Nucleus accumbens (tissue), 56 donors: ENCODE measurements at places on chromosomes 13 and 19.

GRCh38 chr13:27274631-27275030 lies 4.0 kb downstream of the RASL11A start:
- no peak for DNase-seq

GRCh38 chr19:32662186-32662585 lies 12.8 kb downstream of the ANKRD27 start:
- DNase-seq: no peak

DNA sequence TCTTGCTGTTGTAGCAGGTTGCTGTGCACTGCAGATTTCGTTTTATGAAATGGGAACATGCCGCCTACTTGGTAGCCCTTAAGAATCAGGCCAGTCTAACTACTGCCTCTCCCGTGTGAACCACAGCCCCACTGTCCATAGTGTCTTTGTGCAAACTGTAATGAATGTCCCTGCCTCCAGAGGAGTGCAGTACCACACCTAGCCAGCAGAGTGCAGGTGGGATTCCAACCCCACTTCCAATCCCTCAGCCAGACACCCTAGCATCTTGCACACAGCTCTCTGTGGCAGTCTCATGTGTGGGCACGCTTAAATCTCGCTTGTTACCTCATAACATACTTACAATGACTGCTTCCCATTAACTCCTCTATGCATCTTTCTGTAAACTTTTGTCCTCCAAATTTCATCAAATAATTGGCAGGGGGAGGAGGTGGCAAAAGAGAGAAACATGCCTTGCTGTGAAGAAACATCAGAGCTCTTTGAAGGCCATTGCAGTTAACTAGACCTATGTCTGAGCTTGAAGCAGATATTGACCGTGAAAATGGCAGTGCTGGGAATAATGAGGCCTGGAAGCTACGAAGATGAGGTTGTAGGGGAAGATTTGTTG lies 47.2 kb downstream of the ZAR1L start:
- DNase-seq: no peak

GRCh38 chr19:6767357-6768235 lies at the start of gene SH2D3A:
TSS of gene SH2D3A (minus strand) at chr19:6767435. CDS start at chr19:6763748, 3,687 bp downstream.
- no peak for DNase-seq

GRCh38 chr19:32702010-32702409 lies 10.4 kb downstream of the NUDT19 start:
- no peak for DNase-seq

DNA sequence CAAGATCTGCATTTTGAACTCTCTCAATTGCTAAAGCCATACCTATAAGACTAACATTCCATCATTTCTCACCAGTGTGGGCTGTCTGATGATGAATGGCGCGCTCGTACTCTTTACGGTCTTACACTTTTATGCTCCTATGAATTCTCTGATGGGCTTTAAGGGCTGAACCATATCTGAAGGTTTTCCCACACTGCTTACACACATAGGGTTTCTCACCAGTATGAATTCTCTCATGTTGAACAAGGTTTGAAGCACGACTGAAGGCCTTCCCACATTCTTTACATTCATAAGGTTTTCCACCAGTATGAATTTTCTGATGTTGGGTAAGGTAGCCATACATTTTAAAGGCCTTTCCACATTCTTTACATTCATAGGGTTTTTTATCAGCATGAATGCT lies 18.8 kb upstream of the ZNF607 start:
- no peak for DNase-seq

- DNase-seq: no peak
Measured at GRCh38 chr19:29583196-29583999, 22.7 kb upstream of the POP4 start.

DNA sequence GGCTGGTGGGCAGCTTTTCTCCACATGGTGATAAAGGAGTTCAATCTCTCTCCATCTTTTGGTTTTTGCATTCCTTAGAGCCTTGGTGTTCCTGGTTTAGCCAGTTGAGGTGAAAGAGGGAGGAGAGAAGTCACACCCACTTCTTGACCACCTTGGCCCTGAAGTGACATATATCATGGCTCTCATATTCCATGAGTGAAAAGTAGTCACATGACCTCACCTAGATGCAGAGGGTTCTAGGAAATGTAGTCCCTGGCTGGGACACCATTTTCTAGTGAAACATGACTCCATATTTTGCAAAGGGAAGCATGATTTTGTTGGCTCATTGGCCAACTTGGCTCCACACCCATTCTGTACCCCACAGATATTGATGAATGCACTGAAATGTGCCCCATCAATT lies 16.1 kb downstream of the ADGRE1 start:
- no peak for DNase-seq

DNA sequence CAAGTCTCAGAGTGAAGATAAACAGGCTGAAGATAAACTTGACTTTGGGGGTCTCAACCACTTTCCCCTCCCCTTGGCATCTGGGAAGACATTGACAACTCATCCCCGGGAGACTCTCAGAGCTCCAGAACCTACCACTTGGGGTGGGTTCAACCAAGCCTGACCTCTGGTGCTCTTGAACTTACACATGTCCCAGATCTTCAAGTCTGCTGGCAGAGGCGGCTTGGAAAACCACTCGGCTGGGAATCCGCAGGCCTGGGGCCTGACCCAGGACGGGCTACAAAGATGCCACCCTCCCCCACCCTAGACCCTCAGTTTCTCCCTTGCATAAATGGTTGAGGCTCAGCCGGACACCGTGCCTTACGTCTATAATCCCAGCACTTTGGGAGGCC lies 512 bp downstream of the LRRC8E start:
- DNase-seq: no peak

DNA sequence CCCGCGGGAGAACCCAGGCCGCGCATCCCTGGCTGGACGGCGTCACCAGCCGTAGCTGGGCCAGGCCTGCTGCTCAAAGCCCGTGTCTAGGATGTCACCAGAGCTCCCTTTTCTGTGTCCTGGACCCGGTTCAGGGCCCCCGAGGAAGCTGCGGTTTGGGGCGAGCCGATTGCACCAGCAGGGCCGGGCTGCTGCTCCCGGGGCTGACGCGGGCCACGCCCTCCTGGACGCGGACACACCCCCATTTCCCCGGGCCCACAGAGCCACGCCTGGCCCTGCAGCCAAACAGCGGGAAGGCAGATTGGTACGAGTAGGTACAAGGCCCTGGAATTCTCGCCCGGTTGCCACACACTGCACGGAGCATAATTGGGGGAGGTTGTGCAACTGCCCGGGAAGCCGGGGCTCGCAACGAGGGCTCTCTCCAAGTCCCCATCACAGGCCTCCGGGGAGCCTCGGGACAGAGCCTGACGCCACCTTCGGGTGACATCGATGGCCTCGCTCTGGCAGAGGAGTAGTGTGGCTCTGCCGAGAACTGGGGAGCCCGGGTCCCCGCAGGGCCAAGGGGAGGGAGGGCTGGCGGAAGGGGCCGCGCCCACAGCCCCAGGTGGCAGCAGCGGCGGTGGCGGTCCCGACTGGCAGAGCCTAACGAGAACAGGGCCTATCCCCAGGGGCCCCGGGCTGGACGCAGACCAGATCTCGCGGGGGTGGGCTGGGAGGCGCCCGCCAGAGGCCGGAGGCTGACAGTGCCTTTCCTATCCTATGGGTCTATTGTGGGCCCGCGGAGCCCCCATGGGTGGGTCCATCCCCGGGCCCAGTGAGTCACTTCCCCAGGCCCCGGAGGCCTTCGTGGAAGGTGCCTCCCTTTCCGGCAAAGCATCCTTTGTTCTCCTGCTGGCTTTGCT lies 23.5 kb downstream of the KCTD15 start:
- no peak for DNase-seq

GRCh38 chr13:41299316-41300094 lies 11.6 kb upstream of the NAA16 start:
- DNase-seq: no peak

- no peak for DNase-seq
Measured at GRCh38 chr13:67619351-67619994, 389.3 kb upstream of the PCDH9 start.
